ENCODE measurements at places on chromosomes 16 and 17.

DNA sequence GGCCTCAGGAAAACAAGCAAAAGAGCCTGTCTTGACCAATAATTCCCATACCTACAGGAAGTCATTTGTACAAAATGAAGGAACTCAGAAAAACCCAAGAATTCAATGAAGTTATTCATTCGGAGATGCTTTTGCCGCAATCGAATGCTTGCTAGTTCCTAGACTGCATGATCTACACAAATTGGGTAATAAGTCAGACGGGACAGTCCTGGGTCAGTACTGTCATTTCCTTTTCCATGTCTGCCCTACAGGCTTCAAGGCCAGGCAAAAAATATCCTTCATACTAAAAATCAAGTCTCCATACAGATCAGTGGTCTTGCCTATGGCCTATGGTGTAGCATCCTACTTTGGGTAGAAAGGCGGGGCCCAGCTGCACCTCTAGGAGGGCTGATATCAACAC lies 71.4 kb downstream of the CFDP1 start:
- no peak for DNase-seq

DNA sequence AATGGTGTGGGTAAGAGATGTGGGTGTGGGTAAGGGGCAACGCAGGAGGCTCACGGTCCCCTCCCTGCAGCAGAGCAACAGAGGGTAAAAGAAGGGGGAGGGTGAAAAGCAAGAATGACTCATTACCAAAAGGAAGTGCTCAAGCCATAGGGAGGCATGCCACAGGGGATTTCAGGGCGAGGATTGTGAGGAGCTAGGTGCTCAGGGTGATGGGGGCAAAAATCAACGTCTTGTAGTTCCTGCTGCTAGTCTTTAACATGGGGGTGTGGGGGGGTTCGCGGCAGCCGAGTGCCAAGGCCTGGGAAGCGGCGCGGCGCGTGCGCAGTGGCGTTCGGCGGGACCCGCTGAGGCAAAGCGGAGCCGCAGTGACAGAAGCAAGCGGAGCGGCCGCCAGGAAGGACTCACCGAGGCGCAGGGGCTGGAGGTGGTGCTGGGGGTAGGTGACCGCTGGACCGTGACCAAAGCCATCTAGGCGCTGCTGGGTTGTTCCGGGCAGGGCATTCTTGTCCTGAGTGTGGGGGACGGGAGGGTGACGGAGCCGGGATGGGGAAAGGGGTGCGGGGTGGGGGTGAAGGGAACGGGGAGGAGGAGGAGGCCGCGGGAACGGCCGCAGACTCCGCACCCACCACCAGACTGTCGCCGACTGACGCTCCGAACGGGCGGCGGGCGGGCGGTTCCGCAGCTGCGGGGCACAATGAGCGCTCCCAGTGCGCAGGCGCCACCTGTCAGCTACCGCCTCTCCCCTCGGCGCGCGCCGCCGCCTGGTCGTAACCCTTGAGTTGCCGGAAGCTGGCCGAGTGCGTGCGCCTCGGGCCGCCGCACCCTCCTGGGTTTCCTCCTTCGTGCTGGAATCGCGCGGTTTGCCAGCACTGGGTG lies at the start of gene SSH2:
SSH2 (minus strand) TSS at position 696 of the 876 bp plus-strand sequence; CDS start at position 468, 228 bp downstream.
- DNase-seq: peak; percentile 84

DNA sequence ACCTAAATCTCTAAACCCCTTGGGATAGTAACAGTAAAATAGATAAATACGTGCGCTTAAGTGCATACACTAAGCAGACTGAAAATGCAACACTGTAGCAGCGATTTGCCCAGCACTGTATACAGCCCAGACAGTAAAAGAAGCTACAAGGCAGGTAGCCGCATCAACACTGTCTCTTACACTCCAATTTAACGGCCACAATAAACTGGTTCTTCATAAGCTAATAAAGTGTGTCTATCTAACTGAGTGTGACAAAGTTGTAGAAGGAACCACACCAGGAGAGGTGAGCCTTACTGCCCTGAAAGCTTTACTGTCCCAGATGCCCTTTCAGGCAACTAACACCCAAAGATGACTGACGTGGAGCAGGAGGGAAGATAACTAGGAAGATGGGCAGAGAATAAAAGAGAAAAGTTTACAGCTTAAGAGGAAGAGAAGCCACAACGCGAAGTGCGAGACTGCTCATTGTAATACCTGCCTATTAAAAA lies 847 bp downstream of the ZDHHC7 start:
- DNase-seq: peak; percentile 19

DNA sequence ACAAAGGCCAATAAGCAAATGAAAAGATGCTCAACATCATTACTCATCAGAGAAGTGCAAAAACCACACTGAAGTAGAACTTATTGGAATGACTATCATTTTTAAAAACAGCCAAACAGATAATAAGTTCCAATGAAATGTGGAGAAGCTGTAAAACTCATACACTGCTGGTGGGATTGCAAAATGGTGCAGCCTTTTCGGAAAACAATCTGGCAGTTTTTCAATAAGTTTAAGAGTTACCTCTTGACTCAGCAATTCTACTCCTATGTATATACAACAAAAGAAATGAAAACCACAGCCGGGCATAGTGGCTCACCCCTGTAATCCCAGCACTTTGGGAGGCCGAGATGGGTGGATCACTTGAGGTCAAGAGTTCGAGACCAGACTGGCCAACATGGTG lies 49.3 kb downstream of the AKAP10 start:
- DNase-seq: peak; percentile 95

DNA sequence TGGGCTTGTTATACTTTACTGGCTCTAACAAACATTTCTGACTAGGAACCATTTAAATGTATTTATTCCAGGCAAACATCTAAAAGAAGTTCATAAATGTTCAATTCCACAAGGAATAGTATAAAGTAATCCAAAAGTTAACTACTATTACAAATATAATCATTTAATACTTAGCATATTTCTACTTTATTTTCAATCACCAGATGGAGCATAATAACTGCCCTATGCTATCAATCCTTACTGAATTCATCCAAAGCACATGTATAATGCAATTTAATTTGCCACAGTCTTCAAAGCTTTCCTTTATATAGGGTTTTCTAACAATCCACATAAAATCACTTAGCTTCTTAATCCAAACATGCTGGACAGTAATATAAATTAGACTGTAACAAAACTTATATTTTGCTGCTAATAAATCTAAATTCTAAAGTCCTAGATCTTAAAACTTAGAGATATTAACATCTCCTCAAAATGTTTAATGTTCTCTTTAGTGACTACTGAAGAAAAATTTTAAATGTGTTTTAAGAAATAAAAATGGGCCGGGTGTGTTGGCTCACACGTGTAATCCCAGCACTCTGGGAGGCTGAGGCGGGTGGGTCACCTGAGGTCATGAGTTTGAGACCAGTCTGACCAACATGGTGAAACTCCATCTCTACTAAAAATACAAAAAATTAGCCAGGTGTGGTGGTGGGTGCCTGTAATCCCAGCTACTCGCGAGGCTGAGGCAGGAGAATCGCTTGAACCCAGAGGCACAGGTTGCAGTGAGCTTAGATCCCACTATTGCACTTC lies 5.9 kb downstream of the MEIOB start:
- no peak for DNase-seq

DNA sequence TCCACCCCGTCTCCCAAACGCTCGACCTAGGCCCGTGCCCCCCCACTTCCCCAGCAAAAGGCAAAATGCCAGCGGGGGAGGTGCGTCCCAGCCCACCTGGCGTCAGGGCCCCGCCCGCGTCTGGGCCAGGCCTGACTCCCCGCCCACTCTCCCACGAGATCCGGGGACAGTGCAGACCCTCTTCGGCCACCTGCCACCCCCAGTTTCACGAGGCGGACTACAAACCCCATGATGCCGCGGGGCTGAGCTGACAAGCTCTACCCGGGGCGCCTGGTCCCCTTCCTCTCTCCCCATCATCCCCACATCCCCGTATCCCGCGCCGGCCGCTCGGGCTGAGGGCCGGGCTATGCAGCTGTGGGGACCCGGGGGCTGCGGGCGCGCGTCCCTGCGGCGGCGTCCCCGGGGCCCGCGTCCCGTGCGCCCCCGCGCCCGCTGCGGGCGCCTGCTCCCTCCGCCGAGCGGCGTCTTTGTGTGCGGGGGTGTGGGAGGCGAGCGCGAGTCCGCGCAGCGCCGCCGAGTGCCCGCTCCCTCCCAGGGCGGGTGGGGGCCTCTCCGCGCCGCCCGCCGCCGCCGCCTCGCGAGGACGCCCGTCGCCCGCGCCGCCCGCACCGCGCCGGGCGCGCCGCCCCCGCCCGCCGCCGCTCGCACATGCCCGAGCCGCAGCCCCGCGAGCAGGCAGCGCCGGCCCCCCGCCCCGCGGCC lies at the start of gene ANKRD13B:
ANKRD13B (plus strand) TSS at position 283 of the 702 bp plus-strand sequence. CDS start 490 bp downstream, outside the sequence.
- DNase-seq: no peak

- no peak for DNase-seq
Measured at GRCh38 chr16:78551487-78552085, 452.1 kb downstream of the WWOX start.

- peak; percentile 30 for DNase-seq
Measured at GRCh38 chr17:46795379-46795952, 23.0 kb downstream of the WNT3 start.

GRCh38 chr16:26768385-26769010 lies 298.2 kb upstream of the C16orf82 start:
- no peak for DNase-seq

GRCh38 chr17:75601057-75601987 lies 13.7 kb downstream of the MYO15B start:
- peak; percentile 29 for DNase-seq

GRCh38 chr16:85639529-85640253 lies 26.6 kb downstream of the GSE1 start:
- DNase-seq: no peak

- DNase-seq: no peak
Measured at GRCh38 chr17:46170639-46171429, 22.4 kb downstream of the KANSL1 start.

DNA sequence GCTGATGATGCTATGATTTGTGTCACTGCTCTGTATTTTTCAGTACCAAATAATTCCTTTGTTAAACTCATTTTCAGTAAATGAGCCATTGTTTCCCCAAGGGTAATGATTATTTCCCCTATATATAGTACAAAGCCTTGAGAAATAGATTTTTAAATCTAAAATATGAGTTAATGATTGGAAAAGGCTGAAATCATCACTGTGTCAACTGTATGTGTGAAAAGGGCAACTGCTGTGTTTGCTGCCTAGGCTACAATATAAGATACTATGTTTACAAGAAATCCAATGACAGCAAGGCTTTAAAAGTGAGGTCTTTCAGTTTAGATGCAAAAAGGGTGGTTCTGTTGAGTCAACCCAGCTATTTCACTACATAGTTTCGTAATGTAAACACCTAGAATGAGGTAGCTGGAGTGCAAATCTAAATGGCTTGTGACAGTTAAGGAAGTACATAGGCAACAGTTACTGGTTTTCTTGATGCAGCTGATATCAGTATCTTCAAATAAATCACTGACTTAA lies 15.3 kb downstream of the NLK start:
- peak; percentile 77 for DNase-seq

DNA sequence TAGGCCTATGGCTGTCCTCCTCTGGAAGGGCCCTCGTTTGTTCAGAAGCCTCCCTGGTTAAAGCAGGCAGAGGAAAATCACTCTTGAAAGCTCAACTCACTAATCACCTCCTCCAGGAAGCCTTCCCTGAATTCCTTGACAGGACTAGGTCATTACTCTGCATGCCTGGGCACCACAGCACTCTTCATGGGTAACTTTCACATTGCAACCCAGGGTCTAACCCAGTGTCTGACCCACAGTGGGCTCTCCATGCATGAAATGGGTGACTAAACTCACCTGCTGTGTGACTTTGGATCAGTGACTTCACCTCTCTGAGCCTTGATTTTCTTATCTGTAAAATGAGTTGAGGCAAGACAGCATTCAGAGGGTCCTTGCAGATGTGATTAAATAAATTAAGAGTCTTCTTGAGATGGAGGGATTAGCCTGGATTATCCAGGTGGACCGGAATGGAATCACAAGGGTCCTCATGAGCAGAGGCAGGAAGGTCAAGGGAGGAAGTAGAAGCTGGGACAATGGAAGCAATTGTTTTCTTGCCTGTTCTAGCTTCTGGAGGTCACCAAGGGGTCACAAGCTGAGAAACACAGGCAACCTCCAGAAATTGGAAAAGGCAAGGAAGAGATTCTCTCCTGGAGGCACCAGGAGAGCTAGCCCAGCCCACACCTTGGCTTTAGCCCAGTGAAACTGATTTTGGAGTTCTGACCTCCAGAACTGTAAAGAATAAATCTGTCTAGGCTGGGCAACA lies 3.8 kb upstream of the RAI1 start:
- no peak for DNase-seq

GRCh38 chr16:84496991-84497390 lies 7.5 kb downstream of the MEAK7 start:
- DNase-seq: no peak

- no peak for DNase-seq
Measured at GRCh38 chr17:47895347-47895855, 635 bp upstream of the SP2 start.

DNA sequence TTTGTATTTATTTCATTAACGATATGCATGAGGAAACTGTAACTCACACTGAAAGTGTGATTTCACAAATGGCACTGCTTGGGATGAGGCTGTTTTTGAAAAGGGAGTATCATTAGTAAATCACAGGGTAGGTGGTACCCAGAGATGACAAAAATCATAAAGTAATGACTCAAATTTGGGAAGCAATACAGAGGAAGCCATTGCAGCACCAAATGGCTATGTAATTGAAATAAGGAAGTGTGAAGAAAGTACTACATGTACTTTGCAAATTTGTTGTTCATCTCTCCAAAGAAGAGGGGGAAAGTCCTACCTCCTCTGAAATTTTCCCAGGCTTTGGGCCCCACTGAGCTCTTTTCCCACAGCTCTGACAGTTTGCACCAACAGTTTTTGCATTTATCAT lies 12.3 kb upstream of the ABCC12 start:
- DNase-seq: no peak

- peak; percentile 41 for DNase-seq
Measured at GRCh38 chr16:15509593-15510535, 75.5 kb downstream of the BMERB1 start.

DNA sequence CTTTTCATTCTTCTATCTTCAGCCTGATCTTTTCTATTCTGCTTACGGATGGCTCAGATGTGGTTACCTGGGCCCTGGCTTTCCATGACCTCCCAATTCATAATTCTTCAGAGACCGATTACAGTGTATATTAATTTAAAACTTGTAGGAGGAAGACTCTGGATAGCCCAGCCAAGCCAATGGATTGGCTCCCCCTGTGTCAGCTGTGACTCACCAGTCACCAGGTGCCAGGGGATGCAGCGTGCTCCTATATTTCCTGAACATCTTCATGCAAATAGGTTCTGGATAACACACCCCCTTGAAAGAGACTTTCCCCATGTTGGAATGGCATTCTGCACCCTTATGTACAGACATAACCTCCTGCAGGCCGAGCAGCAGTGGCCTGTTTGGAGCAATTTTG lies 208.3 kb upstream of the WSCD1 start:
- no peak for DNase-seq
